Frontal cortex (tissue), 4 donors: ENCODE measurements at places on chromosomes 12 and 14.

DNA sequence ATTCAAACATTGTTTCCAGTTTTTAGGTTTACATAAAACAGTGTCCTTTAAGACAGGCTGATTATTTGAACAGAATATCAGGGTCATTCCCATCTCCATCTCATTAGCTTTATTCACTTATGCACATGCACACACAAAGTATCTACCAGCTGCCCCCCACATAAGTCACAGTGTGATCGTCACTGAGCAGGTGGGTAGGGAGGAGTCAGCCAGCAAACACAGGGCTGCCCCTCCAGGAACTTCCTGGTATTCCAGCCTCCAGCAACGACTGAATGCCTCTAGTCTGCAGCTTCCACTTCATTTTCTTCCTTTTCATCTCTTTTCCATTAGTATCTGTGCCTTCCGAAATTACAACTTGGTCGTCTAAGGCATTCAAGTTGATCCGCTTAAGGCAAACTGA is 48.8 kb upstream of the FOXN3 start:
- DNase-seq: no peak

- no peak for DNase-seq
Measured at GRCh38 chr12:119013023-119013422, 31.7 kb downstream of the SRRM4 start.

- no peak for DNase-seq
Measured at GRCh38 chr12:123171967-123172366, 21.1 kb upstream of the PITPNM2 start.

- DNase-seq: no peak
Measured at GRCh38 chr14:74549588-74549987, 56.0 kb downstream of the ISCA2 start.

DNA sequence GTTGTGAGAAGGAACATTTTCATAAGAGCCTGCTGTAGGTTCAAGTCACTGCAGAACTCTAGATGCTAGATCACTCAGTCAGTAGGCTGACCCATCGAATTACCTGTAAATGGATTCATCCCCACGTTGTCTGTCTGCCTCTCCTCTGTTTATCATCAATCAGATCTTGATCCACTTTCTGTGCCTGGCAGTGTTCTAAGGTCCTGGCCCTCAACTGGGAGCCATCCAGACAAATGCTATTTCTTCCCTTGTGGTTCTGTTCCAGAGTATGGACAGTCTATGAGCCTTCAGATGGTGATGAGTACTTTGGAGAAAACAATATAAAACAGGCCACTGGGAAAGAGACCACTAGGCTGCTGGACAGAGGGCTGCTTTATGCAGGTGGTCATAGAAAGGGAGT is 699.4 kb upstream of the TMEM132C start:
- DNase-seq: no peak

- no peak for DNase-seq
Measured at GRCh38 chr12:89768586-89769482, 60.2 kb upstream of the ATP2B1 start.

DNA sequence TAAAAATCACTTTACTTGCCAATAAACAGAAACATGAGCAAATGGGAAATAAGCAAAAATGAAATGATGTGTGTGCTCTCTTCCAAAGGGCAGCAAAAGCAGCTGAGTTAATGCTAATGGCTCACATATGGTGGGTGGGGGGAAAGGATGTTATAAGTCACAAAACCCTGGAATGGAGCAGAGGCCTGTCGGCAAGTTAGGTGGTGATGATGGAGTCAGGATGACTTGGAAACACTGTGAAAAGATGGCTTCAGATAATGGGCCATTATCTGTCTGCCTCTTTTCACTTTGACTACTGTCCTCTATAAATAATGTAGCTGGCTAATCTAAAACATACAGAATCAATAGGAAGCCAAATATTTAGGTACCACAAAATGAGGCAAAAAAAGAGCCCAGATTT is 228.7 kb downstream of the APAF1 start:
- DNase-seq: no peak

- DNase-seq: no peak
Measured at GRCh38 chr12:7197841-7198240, 8.4 kb downstream of the PEX5 start.

GRCh38 chr14:103204852-103205540 is 81.7 kb downstream of the TNFAIP2 start:
- no peak for DNase-seq

DNA sequence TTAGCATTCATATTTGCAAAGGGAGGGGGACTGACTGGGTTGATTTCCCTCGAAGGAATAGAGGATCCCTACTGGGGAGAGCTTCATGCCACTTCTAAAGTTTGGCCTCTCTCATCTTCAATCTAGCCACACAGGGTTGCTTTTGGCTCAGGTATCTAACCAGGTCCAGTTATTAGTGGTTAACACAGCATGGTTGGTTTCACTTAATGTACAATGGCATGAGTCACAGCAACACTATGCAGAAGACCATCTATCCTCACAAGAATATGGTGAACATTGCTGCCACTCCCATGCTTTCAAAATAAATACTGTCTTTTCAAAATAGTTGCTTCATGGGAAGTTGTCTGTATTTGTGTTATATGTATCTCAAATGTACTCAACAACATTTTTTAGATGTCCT is 6.6 kb upstream of the RAB3IP start:
- no peak for DNase-seq

DNA sequence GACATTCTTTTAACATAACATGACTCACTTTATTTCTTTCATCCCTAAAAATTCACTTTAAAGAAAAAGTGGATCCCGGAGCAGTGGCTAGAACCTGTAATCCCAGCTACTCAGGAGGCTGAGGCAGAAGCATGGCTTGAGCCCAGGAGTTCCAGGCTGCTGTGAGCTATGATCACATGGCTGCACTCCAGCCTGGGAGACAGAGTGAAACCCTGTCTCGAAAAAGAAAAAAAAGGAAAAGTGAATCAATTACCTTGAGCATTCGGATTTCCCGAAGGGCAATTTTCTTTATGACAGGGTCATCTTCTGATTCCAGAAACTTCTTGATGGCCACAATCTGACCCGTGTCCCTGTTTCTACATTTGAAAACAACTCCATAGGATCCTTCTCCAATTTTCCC is 1.2 kb downstream of the CDKL1 start:
- no peak for DNase-seq

- peak; percentile 85 for DNase-seq
Measured at GRCh38 chr12:50074936-50075807, 10.0 kb upstream of the SMARCD1 start.

GRCh38 chr12:94208622-94208966 is 60.2 kb downstream of the PLXNC1 start:
- DNase-seq: no peak

DNA sequence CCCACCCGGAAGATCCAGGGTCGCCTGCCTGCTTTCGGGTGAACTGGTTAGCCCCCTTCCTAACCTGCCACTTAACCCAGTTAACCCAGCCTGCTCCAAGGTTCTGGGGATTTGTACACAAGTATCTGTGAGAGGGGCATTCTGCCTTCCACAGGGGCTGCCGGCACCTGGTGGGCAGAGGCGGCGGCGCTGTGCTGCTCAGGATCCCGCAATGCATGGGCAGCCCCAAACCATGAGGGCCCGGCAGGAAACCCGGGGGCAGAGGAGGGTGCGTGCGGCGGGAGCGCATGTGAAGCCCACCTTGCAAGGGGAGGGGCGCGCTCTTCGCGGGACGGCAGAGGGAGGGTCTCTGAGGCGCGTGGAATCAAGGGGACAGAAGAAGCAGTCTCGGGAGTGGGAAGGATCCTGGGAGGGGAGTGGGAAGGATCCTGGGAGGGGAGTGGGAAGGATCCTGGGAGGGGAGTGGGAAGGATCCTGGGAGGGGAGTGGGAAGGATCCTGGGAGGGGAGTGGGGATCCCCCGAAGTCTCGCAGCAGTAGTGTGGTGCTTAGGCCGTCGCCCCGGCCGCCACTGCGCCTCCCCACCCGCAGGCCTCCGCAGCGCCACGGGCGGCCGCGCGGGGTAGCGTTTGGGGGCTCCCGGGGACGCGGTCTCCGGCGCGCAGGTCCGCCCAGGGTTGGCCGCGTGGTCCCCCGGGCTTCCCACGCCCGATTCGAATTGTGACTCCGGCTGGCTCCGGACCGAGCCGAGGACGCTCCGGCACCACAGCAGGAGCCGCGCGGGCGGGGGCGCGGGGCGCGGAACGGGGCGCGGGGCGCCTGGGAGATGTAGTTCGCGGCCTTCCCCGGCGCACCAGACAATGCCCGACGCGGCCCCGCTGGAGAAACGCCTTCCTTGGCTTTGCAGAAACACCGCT is 4.9 kb upstream of the MTA1 start:
- DNase-seq: peak; percentile 84

DNA sequence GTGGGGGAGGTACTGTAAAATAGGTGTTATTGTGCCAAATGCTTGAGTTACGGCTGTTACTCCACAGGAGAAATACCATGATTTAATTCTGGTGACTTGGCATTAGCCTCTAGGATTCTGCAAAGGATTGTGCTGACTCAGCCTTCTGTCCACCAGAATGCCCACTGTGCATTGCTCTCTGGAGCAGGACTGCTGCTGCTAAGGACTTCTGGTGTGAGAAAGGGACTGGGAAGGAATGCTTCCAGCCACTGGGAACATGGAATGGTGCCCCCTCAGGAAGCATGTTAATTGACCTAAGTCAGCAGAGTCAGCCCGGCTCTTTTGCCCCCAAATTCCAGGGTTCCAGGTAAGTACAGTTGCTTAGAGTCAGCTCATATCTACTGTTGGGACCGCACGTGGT is 32.9 kb downstream of the ZFHX2 start:
- DNase-seq: no peak

DNA sequence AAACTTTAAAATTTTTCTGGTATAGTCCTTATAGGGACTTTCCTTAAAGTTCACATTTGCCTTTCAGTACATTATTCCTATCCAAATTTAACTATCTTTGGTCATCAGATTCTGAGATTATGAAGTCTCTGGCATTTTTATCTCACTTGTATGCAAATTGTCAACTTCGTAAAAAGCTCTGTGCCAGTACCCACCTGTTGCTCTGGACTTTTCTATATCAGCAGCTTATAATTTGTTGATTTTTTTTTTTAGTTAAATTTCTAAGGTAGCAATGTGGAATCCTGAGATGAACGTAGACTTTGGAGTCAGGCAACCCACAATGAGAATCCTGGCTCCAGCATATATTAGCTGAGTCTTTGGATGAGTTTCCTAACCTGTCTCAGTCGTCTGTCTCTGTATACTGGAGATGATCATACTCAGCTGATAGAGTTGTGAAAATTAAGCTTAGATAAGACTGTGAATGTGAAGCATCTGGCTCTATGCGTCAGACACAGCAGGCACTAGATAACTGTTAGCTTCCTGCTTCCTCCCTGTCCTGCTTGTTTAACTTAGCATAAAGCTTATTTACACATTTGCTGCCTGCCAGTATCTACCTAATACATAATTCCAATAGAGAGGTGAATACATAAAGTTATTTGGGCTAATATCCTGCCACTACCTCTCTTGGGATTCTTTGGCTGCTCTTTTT is 59.8 kb downstream of the MARK3 start:
- no peak for DNase-seq

DNA sequence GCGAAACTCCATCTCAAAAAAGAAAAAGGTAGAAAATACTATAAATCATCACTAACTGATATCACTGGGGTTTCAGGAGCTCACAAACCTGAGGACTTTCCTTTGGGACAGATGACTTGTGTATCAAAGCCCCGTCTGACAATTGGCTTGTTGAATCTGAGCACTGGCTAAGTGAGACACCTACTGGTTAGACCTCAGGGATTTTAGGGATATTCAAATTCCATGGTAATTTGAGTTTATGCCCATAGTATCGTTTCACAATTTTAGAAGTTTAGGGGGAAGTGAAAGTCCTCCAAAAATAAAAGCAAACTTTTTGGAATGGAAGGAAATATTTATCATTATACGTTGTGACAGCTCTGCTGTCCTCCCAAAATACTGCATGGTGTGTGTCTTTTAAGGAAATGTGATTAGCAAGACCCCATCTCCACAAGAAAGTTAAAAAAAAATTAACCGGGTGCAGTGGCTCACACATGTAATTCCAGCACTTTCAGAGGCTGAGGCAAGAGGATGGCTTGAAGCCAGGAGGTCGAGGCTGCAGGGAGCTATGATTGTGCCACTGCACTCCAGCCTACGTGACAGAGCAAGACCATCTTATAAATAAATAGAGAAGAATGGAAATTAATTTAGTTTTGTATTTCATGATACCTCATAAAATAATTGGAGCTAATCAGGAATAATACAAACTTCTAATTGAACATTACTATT is 49.2 kb downstream of the FBXL14 start:
- no peak for DNase-seq
